ENCODE measurements at places on chromosomes 4 and X. TPM values are rescaled to one million over a fixed set of nuclear protein-coding genes. Genes with fewer than 3 reads are reported as not detected.

- DNase-seq = no peak
Observed at GRCh38 chr4:172787111-172787510, 381.5 kb upstream of the GALNT7 start.

DNA sequence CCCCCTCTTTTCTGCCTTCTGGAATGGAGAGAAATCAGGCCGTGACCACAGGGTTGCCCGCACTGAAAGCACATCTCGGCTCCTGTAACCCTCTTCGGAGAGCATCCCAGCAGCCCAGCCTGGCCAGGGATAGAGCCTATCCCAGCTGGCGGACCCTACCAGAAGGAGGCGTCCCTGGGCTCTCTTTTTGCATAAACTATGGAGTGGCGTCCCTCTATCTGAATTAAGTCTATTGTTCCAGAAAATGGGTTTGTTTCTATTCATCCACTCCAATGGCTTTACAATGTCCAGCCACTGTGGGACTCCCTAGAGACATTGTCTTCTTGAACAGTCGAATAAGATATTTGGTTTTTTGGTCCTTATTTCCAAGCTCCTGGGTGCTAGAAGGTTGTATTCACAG is 689 bp upstream of the NHSL2 start:
- DNase-seq = no peak

GRCh38 chrX:35617836-35618235 is 180.3 kb upstream of the MAGEB16 start:
- DNase-seq = no peak

GRCh38 chr4:109206620-109207019 is 95.8 kb downstream of the COL25A1 start:
- no peak for DNase-seq

DNA sequence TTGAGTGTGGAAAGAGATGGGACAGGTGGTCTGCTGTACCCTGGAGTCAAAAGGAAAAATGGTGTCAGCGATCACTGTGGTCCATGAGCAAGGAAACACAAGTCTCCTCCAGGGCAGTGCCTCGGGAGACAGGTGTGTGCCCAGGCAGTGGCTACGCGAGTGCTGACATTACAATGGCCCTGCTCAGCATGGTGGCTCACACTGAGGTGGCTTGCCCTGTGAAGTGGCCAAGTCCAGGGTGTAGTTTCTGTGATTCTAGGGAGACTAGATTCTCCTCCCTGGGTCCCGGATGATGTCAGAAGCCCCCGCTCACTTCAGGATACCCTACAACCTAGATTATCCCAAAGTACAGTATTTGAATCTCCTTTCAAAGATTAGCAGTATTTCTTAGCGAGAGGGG is 44.8 kb upstream of the TMEM150C start:
- no peak for DNase-seq

DNA sequence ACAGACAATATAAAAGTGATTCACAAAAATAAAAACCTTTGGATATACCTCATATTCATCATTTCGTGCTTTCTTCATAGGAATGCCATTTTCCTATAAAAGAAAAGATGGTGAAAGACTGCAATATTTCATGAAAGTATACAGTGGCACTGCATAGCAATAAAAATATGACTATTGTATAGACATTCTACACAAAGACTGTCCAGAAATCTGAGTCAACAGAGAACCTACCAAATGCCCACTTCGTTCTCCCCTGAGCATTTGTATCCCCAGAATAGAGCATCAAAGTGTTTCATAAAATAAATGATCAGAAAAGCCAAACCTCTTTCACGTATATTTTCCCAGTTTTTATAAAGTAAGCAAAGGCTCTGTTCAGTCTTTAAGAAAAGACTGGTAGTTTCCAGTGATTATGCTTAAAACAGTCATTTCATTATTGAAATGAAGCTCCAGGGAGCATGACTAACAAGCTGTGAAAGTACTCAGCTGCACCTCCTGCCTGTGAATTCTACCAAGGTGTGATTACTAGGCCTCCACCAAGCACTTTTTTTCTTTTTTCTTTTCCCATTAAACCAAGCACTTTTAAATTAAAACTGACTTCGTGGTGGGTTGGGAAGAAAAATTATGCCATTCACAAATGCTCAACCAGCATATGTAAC is 20.2 kb downstream of the PPA2 start:
- no peak for DNase-seq

ALB gene
- total RNA-seq = not detected

GPC4 gene
- 28.4 TPM for total RNA-seq

PDGFRA gene
- total RNA-seq = 133 TPM

SLC49A3 gene
- total RNA-seq = 9.1 TPM
